ENCODE measurements at places on chromosomes 4 and X.

GRCh38 chr4:151067316-151067970, 32.0 kb upstream of the RPS3A start:
- no peak for DNase-seq

GRCh38 chr4:150021483-150021882, 56.8 kb upstream of the DCLK2 start:
- DNase-seq: no peak

DNA sequence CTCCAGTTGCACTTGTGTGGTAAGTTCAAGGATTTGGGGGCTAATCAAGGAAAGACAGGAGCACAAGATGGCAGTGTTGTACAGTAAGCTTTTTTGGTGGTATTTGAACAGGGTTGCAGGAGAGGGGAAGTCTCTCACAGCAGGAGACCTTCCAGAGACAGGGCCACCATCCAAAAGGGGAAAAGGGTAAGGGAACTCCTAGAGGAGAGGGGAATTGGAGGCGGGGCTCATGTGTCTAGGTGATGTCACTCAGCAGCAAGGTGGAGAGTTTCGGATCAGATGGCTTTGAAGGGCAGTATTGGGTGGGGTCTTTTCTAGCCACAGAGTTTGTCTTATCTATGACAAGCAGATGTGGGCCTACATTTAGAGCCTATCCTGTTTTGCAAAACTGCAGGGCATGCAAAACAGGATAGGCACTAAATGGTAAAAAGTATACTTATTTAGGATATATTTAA, 13.4 kb upstream of the RNF175 start:
- no peak for DNase-seq

DNA sequence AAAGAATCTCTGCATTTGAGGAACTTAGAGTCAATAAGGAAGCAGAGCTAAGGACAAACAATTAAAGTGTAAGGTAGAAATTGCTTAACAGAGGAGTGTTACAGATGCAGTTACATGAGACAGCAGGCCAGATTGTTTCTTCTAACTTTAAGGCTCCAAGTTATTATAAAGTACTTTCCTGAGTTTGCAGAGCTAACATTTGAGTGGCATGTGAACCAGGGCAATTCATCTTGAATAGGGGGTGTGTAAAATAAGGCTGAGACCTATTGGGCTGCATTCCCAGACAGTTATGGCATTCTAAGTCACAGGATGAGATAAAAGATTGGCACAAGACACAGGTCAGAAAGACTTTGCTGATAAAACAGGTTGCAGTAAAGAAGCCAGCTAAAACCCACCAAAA, 7.6 kb upstream of the LNX1 start:
- no peak for DNase-seq

DNA sequence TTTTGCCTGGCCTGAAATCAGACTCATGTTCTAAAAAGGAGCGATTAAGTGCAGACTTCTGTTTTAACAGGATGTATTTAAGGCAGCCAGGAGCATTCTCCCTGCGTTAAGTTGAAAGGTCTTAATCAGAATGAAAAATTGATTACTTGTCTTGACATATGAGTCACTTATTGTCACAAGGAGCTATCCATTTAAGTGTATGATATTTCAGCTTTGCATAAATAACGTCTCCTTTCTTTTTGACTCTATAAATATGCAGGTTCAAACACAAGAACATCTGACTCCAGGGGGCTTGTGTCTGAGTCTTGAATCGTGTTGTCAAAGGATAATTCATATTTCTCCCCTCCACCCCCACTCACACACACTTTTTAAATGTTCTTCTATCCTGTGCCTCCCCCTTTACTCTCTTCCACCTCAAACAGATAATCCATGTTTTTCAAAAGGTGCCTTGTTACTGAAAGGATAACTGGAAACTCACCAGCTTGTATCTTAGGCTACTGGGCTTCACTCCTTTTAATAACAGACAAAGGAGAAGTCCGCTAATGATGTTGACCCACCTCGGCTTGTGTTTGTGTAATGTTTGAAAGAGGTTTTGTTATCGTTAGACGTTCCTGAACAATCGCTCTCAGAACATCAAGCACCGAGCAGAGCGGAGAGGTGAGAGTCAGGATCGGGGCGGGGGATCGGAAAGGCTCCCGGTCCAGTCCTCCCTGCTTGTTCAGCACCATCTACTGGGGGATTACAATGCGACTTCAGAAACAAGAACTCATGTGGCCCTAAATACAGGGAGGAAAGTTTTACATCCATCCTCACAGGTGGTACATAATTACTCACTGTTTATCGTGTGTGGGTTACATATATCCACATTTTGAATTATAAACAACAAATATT, 107.5 kb upstream of the RPL34 start:
- DNase-seq: no peak

DNA sequence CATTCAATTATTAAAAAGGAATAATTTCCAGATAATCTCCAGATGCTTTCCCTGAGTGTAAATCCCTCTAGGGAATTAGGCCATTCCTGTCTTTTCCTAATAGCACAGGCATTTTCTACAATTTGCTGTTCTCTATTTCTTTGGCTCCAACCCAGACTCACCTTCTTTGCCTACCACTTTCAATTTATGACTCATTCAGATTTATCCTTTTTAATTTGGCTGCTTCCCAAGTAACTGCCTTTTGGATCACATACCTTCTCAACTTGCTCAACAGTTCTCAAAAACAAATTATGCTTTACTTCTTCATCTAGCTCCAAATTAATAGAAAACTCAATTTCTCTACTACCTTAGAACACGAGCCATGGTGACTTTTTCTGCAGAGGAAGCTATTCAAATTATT, 1166.3 kb upstream of the PCDH7 start:
- DNase-seq: no peak

DNA sequence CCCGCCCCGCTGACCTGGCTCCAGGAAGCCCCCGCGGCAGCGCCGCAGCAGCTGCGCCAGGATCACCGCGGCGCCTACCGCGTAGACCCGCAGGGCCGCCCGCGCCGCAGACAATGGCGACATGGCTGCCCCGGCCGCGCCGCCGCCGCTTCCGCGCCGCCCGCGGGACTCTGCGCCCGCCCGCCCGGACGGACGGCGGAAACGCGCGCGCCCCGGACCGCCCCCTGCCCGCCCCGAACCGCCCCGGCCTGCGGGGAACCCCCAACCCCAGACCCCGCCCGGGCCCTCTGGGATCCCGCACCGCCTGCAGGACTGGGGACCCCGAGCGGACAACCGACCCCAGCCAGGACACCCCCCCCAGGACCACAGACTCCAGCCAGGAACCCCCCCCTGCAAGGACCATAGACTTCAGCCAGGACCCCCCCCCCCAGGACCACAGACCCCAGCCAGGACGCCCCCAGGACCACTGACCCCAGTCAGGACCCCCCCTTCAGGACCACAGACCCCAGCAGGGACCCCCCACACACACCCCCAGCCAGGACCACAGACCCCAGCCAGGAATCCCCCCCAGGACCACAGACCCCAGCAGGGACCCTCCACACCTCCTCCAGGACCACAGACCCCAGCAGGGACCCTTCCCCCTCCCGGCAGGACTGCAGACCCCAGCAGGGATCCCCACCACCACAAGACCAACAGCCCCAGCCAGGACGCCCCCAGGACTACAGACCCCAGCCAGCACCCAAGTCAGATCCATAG, at the start of the genes DHRSX and ZBED1:
DHRSX (minus strand) TSS at position 174 of the 756 bp plus-strand sequence; CDS start at position 123, 51 bp downstream.
ZBED1 (minus strand) TSS at position 174 of the 756 bp plus-strand sequence. CDS start 10,257 bp downstream, outside the sequence.
- DNase-seq: no peak

DNA sequence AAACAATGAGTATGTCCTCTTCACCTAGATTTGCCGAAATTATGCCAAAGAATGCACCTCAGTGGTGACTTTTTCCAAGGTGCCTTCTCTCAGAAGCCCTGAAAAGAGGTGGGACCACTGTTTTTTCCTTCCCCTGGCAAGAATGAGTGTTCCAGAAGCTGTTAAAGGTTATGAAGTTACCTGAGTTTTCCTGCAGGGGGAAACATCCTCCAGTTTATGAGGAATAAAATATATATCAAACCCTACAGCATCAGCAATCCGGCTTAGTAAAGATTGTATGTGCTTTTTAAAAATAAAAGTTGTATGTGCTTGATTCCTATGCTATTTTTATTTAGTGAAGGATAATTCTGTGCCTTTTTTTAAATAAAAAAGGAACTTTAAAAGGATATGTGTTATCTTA, 73.3 kb downstream of the RBM46 start:
- no peak for DNase-seq

GRCh38 chrX:129690435-129690834, 35.7 kb upstream of the APLN start:
- DNase-seq: no peak

- no peak for DNase-seq
Measured at GRCh38 chr4:110735686-110736085, 112.8 kb upstream of the PITX2 start.

GRCh38 chr4:1748465-1748995, 27.2 kb downstream of the TACC3 start:
- DNase-seq: peak; percentile 39

DNA sequence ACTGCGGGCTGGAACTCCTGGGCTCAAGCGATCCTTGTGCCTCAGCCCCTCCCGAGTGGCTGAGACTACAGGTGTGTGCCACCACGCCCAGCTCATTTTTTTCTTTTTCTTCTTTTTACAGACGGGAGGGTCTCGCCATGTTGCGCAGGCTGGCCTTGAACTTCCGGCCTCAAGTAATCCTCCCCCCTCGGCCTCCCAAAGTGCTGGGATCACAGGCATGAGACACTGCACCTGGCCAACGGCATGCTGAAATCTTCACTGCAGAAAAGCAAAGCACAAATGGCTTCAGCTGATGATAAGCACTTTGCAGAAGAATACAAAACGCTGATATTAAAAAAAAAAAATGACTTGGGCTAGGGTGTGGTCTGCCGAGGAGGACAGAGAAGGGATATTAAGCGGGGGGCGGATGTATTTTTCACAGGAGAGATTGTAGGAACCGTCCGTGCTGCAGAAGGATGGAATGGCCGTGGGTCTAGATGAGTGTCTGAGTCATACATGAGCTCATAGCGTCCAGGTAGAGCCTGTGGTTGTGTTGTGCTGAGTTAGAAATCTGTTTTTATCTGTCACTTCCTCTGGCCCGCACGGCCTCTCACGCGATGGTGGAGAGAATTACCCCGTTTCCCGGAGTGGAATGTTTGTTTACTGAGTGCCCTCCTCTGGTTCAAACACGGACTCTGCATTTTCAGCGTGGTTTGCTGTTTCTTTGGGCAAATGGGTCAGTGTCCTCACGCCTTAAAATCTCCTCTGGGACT, 8.5 kb upstream of the AKAP17A start:
- DNase-seq: no peak

DNA sequence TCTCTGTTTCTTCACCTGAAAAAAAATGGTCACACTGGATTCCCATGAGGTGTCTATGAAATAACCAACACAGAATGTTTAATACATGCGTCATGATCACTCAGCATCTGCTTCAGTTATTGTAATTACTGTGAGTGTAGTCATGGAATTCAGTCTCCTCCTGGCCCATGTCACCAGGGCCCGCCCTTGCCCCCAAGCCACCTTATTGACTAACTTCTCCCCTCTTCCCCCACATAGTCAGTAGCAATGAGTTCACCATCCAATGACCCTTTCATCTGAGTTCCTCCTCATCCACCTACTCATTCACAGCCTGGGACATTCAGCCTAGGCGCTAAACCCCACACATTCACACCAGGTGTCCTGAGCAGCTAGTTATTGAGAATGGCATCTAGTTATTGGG, 15.6 kb downstream of the PNMA6F start:
- no peak for DNase-seq

GRCh38 chr4:184593461-184593860, 55.8 kb downstream of the CASP3 start:
- DNase-seq: no peak
